ENCODE measurements at places on chromosomes 11 and 22.

- DNase-seq = no peak
Observed at GRCh38 chr22:20887375-20887774, 28.6 kb downstream of the SNAP29 start.

- no peak for DNase-seq
Observed at GRCh38 chr11:116366451-116366850, 406.3 kb downstream of the BUD13 start.

DNA sequence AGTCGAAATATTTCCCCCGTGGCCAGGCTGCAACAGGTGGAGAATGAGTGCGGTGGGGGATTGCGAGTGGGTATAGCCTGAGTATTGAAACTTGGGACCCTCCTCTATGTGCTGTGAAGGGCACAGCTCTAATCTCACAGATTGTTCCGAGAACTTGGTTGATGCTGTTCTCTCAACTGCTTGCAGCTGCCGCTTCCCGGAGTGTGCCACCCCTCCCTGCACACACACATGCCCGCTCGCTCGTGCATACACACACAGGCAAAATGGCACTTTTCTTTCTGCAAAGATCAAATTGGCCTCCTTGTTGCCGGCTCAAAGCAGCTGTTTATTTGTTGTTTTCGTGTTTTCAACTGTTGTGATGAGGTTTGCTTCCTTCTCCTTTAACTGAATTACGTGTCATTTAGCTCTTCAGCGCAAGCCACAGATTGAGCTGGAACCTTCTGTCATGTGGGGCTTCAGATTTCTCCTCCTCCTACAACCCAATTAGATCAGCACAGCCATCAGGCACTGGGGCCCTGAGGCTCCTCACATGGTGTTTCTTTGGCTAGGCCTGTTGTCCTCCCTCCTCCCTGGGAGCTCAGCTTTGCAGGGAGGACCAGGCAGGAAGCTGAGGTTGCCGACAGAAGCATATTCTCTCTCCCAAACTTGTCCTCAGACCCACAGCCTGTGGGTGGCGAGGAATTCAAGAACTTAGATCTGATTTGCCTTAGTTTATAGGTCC, 13.9 kb upstream of the B3GAT1 start:
- no peak for DNase-seq

- peak; percentile 93 for DNase-seq
Observed at GRCh38 chr11:67353317-67354074, at the start of gene POLD4. Gene POLD4, minus strand, starts transcription at chr11:67353546. Its CDS starts 147 bp downstream, at chr11:67353399.

DNA sequence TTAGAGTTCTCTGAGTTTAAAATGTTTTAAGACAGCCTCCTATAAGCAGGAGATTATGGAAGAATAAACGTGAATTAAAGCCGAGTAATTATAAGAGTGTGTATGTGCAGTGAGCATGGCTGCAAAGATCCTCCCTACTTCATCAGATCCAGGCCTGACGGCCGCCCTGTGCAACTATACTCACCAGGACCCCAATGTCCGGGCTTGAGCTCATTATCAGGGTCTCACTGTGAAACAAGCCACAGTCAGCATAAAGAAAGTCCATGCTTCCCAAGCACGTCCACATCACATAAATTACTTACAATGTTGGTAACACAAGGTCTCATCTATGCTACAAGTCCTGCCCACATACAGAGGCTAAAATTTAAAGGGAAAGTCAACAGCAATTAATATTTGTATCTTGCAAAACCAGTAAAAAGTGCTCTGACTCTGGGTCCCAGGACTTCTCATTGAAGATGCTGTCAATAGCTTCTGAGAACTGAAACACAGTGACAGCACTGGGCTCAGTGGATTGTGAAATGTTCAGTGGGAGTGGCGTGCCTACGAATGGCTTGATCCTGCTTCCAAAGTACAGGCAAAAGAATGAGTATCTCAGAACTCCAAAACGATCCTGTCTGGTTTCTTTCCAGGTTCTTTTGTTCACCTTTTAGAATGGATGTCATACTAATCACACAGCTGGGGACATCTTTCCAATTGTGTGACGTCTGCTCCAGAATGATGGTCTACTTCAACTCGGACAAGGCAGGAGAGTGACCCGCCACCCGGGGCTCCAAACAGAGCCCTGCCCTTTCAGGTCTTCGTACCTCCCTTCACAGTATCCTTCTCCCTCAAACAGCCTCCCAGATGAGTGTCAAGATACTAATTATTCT, 72.1 kb upstream of the ARFGAP3 start:
- DNase-seq = no peak

DNA sequence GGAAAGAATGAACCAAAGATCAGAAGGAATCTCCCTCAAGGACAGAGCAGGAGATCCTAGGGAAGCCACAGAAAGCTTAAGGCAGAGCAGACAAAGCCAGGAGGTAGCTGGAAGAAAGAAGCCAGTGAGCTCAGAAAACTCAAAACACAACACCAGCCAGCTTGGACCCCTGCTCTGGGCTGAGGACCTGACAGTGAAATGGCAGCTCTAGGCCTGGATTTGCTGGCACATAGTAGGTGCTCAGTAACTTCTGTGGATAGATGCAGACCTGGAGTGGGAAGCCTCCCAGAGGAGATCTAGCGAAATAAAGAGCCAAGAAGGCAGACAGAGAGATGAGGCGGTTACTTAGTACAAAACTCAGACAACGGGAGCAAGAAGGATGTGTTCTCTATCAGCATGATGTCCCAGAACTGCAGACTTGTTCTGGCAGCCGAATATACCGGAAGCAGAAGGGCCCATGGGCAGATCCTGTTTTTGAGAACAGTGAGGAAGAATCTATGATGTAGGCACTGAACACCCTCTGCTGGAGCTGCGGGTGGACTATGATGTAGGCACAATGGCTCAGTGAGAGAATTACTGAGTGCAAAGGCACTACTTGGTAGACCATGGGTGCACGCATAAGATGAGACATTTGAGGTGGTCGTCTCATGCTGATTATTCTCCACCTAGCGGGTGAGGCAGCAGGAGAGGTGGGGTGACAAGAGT, 4.8 kb downstream of the ROBO4 start:
- no peak for DNase-seq

- peak; percentile 83 for DNase-seq
Observed at GRCh38 chr11:46367244-46367915, 14.1 kb upstream of the MDK start.

- no peak for DNase-seq
Observed at GRCh38 chr11:39365809-39366436, 2093.5 kb downstream of the LRRC4C start.

DNA sequence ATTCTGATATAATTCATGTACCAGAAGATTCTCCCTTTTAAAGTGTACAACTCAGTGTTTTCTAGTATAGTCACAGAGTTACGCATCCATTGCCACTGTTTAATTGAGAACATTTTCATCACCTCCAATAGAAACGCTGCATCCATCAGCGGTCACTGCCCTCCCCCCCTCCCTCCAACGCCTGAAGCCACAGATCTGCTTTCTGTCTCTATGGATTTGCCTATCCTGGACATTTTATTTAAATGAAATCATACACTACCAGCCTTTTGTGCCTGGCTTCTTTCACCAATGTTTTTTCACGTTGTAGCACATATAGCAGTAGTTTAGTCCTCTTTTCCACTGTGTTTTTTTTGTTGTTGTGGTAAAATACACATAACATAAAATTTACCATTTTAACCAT, 22.8 kb downstream of the TCP11L1 start:
- no peak for DNase-seq

DNA sequence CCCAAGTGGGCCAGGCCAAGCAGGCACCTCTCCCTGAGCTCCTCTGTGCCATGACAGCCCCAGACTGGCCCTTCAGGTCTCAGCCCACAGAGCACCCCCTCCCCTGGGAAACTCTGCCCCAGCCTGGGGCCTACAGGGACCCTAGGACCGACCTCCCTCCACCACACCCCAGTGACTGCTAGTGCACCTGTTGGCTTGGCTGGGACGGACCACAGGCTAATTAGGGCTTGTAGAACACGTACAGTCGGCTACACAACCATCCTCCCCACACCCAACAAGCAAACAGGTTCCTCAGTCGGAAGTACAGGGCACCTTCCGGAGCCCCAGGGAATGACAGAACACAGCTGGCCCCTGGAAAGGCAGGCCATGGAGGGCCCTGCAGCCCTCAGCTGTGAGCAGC, 4.3 kb downstream of the SBF1 start:
- no peak for DNase-seq

- no peak for DNase-seq
Observed at GRCh38 chr11:59138643-59139042, 4.0 kb upstream of the FAM111A start.

- no peak for DNase-seq
Observed at GRCh38 chr11:123484448-123484847, 54.4 kb downstream of the GRAMD1B start.

- no peak for DNase-seq
Observed at GRCh38 chr11:2342981-2343380, 34.1 kb upstream of the CD81 start.

- DNase-seq = no peak
Observed at GRCh38 chr11:95904009-95904650, 19.8 kb downstream of the MTMR2 start.

DNA sequence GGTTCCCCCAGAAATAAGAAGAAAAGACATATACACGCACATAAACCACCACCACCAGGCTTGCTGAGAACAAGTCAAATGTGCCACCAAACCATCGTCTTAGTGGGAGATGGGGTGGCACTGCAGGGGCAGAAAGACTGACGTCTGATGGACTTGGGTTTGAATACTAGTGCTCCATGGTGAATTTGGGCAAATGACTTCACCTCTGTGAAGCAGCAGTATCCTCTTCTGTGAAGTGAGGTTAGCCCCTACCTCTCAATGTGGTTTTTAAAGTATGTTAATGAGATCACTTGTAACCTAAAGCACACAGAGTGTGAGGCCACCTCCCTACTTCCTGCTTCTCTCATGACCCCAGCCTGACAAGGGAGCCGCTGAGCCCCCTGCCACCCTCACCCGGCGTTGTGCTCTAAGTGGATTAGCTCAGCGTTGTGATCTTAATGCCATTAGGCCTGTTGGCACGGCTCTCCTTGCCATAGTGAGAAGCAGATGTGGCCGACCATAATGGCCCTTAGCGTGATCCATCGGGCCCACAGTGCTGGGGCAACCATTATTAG, 14.4 kb downstream of the ZBTB16 start:
- peak; percentile 58 for DNase-seq

DNA sequence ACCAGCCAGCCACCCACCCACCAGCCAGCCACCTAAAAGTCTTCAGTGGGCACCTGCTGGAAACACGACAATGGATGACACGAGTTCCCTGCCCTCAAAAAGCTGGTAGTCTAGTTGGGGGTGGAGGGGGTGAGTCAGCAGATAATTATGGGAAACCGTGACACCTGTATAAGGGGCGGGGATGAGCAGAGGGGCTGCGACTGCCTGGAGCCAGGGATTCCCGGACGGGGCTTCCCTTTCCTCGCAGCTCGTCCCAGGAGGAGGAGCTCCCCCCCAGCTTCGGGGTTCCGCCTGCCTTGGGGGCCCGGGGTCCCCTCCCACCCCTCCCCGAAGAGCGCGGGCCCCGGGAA, 2.3 kb upstream of the RTN4RL2 start:
- peak; percentile 52 for DNase-seq

DNA sequence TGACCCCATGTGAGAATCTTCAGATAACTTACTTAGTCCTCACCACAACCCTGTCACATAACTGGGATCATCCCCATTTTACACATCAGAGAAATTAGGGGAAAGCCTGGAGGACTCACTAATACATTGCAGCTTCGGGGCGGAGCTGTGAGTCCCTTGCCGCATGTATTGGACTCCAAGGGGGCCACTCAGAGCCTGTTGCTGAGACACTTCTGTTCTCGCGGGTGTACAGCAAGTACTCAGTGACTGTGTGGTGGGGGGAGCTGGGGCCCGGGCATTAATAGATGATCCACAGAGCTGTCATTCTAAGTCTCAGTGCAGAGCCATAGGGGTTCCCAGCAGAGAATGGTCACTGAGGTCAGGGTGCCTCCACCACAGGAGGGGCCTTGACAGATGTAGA, 13.5 kb downstream of the OAF start:
- no peak for DNase-seq

DNA sequence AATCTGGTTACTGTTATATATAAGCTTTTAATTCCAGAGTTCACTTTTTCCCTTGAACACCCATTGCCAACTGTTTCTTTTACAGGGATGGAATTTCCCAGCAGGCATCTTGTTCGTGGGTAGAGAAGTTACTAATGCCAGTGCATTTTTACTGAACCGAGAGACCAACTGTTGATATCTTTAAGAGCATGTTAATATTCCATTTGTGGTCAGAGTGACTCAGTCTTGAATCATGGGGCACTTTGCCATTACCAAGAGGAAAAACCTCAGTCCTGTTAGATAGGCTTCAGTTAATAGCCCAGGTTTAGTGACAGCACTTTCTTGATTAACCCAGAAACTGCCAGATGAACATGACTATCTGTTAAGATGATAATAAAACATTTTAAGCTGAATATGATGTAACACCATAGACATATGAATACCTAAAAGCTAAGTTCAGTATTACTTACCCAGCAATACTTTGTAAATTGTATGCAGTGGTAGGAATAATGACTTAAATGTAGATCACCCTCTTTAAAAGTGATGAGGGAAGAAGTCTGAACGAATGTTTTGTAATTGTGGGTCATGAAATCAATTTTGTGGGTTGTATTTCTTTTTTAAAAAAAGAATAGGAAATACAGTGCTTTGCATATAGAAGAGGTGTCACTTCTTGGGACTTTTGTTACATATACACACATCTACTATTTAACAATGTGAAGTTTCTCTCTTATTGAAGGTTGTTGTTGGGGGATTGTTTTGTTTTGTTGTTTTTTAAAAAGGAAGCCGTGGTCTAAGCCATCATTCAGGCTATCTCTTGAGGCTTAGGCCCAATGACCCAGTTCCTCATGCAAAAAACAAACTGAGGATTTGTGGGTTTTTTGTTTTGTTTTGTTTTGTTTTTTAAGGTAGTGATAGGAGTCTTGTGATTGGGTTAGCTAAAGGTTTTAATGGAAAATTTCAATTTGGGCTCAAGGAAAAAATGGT, 79.2 kb upstream of the GRIK4 start:
- peak; percentile 1 for DNase-seq

GRCh38 chr11:22780952-22781593, 48.5 kb downstream of the SVIP start:
- DNase-seq = no peak

DNA sequence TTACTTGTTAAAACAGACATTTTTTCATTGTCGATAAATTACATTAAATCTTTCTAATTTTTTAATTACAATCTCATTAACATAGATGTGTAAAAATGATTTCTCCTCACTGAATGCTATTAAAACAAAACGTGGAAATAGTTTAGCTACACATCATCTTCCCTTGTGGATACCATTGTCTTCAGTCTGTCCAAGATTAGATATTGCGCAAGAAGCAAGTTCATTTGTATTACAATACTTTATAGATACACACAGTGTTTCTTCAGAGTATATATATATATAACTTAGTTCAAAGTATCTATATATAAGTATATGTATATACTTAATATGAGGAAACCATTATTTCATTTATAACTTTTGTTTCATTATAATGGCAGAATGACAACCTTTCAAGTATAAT, 883.3 kb upstream of the CNTN5 start:
- no peak for DNase-seq

GRCh38 chr11:47411884-47412746, 3.7 kb downstream of the SLC39A13 start:
- DNase-seq = peak; percentile 42

Measured in CD8-positive, alpha-beta memory T cell (primary cell).